CD4-positive, CD25-positive, alpha-beta regulatory T cell (primary cell): ENCODE measurements at places on chromosomes 16 and 17. TPM values are rescaled to one million over a fixed set of nuclear protein-coding genes. Genes with fewer than 3 reads are reported as not detected.

DNA sequence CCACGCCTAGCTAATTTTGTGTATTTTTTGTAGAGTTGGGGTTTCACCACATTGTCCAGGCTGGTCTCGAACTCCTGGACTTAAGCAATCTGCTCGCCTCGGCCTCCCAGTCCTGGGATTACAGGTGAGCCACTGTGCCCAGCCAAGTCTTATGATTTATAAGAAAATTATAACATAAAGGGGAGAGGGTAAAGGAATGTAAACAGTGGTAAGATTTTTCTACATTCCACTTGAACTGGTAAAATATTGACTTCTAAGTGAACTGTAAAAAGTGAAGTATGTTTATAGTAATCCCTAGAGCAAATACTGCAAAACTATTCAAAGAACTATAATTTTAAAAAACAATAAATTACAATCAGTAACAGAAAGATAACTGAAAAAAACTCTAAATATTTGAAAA lies 33.5 kb downstream of the C16orf87 start:
- no peak for DNase-seq

Gene TEKT5
- not detected for total RNA-seq

Gene SYNGR3
- total RNA-seq = 3.2 TPM

DNA sequence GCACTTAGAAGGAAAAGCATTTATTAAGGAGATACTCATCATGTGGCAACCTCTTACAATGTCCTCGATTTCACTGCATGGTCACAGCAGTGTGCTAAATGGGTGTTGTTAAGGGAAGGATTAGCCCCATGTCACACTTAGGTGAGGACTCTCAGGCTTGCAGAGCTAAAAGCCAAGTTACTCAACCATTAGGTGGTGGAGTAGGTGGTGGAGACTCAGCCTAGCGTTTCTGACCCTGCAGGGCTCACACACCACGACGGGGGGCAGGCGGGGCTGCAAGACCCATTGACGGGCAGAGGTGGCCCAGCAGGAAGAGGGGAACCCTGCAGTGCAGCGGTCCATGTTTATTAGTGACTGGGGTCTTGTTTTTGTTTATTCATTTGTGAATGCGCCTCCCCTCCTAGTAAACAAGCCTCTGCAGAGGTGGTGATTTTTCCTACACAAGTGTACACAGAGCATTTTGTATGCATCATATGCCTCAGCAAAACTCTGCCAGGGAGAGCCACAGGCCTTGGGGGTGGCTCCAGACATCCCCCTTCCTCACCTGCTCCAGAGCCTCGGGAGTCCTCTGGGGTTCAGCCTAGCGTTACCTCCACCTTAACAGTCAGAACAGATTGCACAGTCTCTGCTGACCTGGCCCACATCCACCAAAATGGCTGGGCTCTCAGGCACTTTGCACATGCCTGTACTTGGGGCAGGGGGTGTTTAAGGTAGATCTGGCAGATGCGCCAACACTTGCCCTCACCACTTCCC lies 216.7 kb downstream of the C16orf95 start:
- no peak for DNase-seq

DNA sequence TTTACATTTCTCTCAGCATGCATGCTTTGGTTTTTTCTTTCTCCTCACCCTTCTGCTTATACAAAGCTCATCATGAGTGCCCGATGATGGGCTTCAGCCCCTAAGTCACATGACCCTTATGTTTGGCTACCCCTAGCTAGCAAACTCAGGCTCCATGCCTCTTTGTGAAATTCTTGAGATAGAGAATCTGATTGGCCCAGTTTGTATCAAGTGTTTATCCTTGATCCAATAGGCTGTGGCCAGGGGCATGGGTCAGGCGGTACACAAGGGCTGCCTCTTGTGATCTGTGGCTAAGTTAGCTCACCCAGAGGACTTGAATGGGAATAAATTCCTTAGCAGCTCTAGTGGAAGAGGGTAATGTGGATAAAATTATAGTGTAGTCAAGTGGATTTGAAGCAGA lies 11.5 kb upstream of the TOX3 start:
- DNase-seq = no peak

Gene KRT20
- total RNA-seq = not detected

- DNase-seq = no peak
Measured at GRCh38 chr17:17217995-17218394, 11.9 kb upstream of the PLD6 start.
